ENCODE measurements at places on chromosomes 7 and 10. TPM values are rescaled to one million over a fixed set of nuclear protein-coding genes. Genes with fewer than 3 reads are reported as not detected.

GRCh38 chr10:115043719-115044118, 49.4 kb upstream of the ATRNL1 start:
- no peak overlapping the region for H3K4me3 ChIP-seq
- H3K27ac ChIP-seq = no peak overlapping the region

The LLCFC1 gene
- 38.5 TPM for total RNA-seq

GRCh38 chr7:83362871-83363550, 200.3 kb upstream of the PCLO start:
- no peak overlapping the region for H3K4me3 ChIP-seq
- no peak overlapping the region for H3K27ac ChIP-seq
- H3K27me3 ChIP-seq = no peaks in the 10 kb centered on the region
- no peaks in the 10 kb centered on the region for H3K36me3 ChIP-seq
- DNase-seq = no peak

GRCh38 chr10:123132576-123133477, 2.9 kb upstream of the HMX3 start:
- no peaks in the 10 kb centered on the region for H3K36me3 ChIP-seq
- H3K4me3 ChIP-seq = no peak overlapping the region
- H3K27me3 ChIP-seq = peaks cover 4% of the 10 kb centered on the region
- peak; percentile 93 for DNase-seq
- H3K27ac ChIP-seq = no peak overlapping the region
- peaks cover 12% of the 10 kb centered on the region for H3K4me1 ChIP-seq

DNA sequence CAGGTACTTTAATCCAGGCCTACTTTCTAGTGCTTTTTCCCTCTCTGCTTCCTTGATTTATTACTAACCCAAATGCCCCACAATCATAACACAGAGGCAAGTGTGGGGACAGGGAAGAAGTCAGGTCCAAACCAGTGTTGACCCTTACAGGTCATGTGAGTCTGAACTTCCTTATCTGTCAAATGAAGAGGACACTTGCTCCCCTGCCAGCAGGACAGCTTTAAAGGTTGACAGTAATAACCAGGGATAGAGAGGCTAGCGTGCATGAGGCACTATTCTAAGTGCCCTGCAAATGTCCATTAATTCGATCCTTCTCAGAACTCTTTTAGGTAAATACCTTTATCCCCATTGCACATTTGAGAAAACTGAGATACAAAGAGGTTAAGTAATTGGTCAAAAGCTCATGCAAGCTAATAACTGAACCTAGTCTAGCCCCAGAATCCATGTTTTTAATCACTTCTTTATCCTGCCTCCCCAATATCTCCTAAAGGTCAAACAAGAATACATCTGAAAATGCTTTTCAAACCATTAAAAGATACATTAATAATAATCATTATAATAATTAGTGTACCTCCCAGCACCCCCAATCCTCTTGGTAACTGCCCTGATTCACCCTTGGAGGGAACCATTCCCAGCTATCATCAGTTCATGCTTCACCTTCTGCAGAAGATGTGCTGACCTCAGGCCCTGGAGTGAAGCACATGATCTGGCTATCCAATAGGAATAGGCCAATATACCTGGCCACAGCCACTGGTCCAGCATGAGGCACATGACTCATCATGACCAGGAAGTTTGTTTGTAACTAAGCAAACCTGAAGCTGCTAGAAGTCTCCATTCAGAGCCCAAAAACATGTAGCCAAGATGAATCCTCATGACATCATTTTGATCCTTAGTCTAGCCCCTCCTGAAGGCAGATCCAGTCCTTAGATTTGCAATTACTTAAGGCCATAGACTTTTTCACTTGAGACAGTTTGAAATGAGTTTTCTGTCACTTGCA, 40.7 kb downstream of the SGMS1 start:
- no peak overlapping the region for H3K27ac ChIP-seq
- no peaks in the 10 kb centered on the region for H3K36me3 ChIP-seq
- no peak overlapping the region for H3K4me3 ChIP-seq
- no peak for DNase-seq
- H3K4me1 ChIP-seq = peaks cover 7% of the 10 kb centered on the region
- no peaks in the 10 kb centered on the region for H3K27me3 ChIP-seq

The UTF1 gene
- 18.6 TPM for total RNA-seq

GRCh38 chr10:33347211-33347610, 12.7 kb upstream of the NRP1 start:
- H3K27ac ChIP-seq = no peak overlapping the region
- H3K27me3 ChIP-seq = no peaks in the 10 kb centered on the region
- no peaks in the 10 kb centered on the region for H3K4me1 ChIP-seq
- no peak overlapping the region for H3K4me3 ChIP-seq
- DNase-seq = no peak

DNA sequence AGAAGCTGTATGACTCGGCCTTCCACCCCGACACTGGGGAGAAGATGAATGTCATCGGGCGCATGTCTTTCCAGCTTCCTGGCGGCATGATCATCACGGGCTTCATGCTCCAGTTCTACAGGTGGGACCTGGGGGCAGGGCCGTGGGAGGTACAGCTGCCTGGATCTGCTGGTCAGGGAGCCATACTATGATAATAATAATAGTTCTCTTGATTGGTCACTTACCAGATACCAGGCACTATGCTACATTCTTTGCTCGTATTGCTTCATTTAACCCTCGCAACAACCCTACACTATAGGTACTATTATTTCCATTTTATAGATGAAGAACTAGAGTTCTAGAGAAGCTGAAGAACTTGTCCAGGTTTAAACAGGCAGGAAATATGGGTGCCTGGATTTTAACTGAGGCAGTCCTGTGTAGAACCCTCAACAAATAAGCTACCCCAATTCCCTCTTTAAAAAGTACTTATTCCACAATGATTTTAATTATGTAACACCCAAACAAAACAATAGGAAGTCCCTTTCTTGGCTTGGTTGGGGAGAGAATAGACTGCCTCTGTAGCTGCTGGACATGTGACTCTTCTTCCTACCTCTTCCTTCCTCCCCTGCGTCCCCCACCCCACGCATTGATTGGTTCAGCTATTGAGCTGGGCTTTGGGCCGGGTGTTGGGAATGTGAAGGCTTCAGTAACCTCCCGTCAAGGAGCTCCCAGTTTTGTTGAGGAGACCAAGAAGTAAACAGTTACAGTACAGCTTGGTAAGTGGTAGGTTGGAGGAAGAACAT, 12.8 kb downstream of the SFXN2 start:
- H3K4me3 ChIP-seq = no peak overlapping the region
- H3K27ac ChIP-seq = no peak overlapping the region
- no peak for DNase-seq
- no peaks in the 10 kb centered on the region for H3K4me1 ChIP-seq
- H3K36me3 ChIP-seq = no peaks in the 10 kb centered on the region

GRCh38 chr7:7505915-7506314, 29.8 kb downstream of the COL28A1 start:
- H3K27me3 ChIP-seq = no peaks in the 10 kb centered on the region
- H3K4me1 ChIP-seq = no peaks in the 10 kb centered on the region
- H3K36me3 ChIP-seq = no peaks in the 10 kb centered on the region
- DNase-seq = no peak

The GPR85 gene
- 5.4 TPM for total RNA-seq

DNA sequence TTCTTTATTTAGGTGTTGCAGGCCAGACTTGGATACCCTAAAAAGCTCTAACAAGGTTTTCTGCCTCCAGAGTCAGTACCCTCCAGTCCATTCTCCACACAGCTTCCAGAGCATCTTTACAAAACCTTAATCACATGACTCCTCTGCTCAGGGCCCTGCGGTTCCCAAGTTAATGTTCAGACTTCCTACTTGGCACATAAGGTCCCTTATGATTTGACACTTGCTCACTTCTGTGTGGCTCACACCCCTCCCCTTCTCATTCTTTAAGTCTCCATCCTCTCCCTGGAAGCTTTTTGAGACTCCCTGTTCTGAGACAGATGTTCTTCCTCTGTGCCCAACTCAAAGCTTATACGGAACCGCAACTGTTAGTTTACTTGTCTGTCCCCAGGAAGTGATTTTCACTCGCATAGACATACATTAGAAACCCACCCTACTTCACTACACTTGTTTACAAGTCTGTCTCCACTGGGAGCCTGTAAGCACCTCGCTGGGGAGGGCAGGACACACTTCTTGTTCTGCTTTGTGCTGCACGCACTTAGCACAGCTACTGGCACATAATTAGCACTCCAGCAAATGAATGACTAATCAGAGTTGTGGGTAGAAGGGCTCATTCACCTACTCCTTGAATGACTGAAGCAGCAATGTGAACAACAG, 154.3 kb upstream of the LAMB4 start:
- H3K4me3 ChIP-seq = no peak overlapping the region
- no peaks in the 10 kb centered on the region for H3K4me1 ChIP-seq
- no peaks in the 10 kb centered on the region for H3K36me3 ChIP-seq

The CACNB2 gene
- total RNA-seq = 1.4 TPM

The TMEM184A gene
- 18.7 TPM for total RNA-seq

DNA sequence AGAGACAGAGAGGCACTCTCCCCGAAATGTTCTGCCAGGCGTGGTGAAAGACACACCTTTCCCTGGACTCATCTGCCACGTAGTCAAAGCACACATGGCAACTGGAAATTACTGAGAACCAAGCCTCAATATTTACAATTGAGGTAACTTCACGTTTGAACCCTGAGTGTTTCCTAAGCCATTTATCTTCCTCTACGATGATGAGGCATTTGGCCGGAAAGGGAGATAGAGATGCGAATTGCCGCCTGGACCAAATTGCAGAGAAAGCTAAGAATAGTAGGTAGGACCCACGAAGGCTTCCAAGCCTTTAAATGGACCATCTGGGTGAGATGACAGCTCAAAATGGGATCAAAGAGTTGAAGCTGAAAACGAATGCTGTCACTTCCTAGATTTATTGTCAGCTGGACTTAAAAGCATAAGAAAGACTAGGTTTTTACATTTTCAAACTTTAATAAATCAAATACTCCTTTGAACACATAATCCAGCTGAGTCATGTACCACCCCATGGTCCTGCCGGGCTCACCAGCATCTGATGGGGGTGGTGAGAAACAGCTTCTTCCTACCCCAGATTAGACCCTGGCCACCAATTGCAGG, 135.6 kb upstream of the LYZL2 start:
- no peak overlapping the region for H3K4me3 ChIP-seq
- no peaks in the 10 kb centered on the region for H3K27me3 ChIP-seq
- H3K36me3 ChIP-seq = no peaks in the 10 kb centered on the region
- no peaks in the 10 kb centered on the region for H3K4me1 ChIP-seq
- no peak for DNase-seq

The PDE1C gene
- total RNA-seq = 7.6 TPM

DNA sequence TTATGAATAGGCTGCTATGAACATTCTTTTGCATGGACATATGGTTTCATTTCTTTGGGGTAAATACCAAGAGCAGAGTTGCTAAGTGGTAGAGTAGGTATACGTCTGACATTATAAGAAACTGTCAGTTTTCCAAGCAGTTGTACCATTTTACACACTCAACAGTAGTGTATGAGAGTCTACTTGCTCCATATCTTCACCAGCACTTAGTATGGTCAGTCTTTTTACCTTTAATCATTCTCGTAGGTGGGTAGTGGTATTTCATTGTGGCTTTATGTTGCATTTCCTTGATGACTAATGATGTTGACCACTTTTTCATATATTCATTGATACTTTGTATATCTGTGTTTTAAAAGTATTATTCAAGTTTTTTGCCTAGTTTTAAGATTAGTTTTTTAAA, 45.1 kb downstream of the POU6F2 start:
- DNase-seq = no peak
- H3K27me3 ChIP-seq = no peaks in the 10 kb centered on the region
- H3K27ac ChIP-seq = no peak overlapping the region

DNA sequence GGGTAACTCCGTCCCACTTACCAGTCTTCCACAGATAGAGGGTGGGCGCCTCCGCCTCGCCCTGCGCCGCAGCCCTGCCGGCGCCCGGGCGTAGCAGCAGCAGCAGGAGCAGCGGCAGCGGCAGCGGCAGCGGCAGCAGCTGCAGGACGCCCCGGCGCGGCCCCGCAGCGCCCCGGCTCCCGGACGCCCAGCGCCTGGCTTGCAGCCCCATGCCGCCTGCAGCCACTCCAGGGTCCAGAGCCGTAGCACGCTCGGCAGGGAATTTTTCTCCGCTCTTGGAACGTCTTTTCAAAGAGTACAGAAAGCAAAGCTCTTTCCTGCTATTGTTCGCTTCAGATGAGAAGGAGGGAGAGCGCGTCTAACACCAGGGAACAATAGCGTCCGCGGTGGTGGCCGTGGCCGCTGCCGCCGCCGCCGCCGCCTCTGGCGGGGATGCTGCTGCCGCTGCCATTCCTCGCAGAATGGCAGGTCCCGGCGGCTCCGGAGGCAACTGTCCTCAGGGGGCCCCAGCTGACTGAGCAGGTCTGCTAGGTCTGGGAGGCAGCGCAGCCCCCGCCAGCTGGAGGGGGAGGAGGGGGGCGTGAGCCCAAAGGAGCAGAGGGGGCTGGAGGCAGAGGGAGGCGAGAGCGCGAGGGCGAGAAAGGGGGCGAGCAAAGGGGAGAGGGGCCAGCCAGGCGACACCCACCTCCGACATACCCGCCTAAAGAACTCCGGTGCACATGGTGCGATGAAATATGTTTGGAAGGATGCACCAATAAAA, at the start of gene THSD7A:
Gene THSD7A, minus strand, starts transcription at position 463 of the 760 bp plus-strand sequence. Its CDS starts 252 bp downstream, at position 211.
- peaks cover 5% of the 10 kb centered on the region for H3K4me1 ChIP-seq
- peak; percentile 37 for DNase-seq
- H3K27ac ChIP-seq = peak within 1 kb of the TSS; percentile 27

The MRLN gene
- not detected for total RNA-seq

GRCh38 chr7:125241548-125241947, 311.9 kb upstream of the POT1 start:
- DNase-seq = no peak
- H3K27me3 ChIP-seq = no peaks in the 10 kb centered on the region
- H3K4me1 ChIP-seq = no peaks in the 10 kb centered on the region
- H3K27ac ChIP-seq = no peak overlapping the region

GRCh38 chr7:39069031-39069430, 91.3 kb downstream of the POU6F2 start:
- no peak for DNase-seq
- H3K36me3 ChIP-seq = no peaks in the 10 kb centered on the region
- no peaks in the 10 kb centered on the region for H3K4me1 ChIP-seq
- H3K27me3 ChIP-seq = no peaks in the 10 kb centered on the region
- H3K27ac ChIP-seq = no peak overlapping the region

GRCh38 chr7:151327659-151328058, 14.0 kb upstream of the NUB1 start:
- DNase-seq = no peak
- H3K4me3 ChIP-seq = no peak overlapping the region
- H3K27ac ChIP-seq = no peak overlapping the region
- H3K4me1 ChIP-seq = no peaks in the 10 kb centered on the region
- H3K27me3 ChIP-seq = no peaks in the 10 kb centered on the region
- H3K36me3 ChIP-seq = no peaks in the 10 kb centered on the region

The PKD2L1 gene
- total RNA-seq = 0.99 TPM

DNA sequence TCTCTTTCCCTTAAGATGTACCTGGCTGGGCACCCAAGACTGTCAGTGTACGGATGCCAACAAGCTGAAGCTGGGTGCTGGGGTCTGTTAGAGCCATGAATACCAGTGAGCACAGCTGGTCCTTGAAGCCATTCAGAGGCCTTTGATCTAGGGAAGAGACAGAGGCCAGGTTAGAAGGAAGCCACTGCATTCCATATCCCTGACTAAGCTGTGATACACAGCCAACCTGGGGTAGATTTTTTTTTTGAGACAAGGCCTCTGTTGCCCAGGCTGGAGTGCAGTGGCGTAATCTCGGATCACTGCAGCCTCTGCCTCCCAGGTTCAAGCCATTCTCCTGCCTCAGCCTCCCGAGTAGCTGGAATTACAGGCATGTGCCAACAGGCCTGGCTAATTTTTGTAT, 20.8 kb downstream of the ZDHHC16 start:
- no peaks in the 10 kb centered on the region for H3K4me1 ChIP-seq
- no peak overlapping the region for H3K27ac ChIP-seq
- H3K27me3 ChIP-seq = no peaks in the 10 kb centered on the region
- no peak overlapping the region for H3K4me3 ChIP-seq

The CACNA2D1 gene
- 28.0 TPM for total RNA-seq

The PGAM2 gene
- 139 TPM for total RNA-seq

GRCh38 chr10:48231178-48231577, 43.3 kb downstream of the FRMPD2 start:
- no peak overlapping the region for H3K27ac ChIP-seq
- no peak overlapping the region for H3K4me3 ChIP-seq
- DNase-seq = no peak
- H3K4me1 ChIP-seq = no peaks in the 10 kb centered on the region
- H3K27me3 ChIP-seq = no peaks in the 10 kb centered on the region
